Stimulated activated CD8-positive, alpha-beta memory T cell treated with anti-CD3 and anti-CD28 coated beads, Interleukin-4, amount 100 ng/mL, for 1 hour (primary cell): ENCODE measurements at places on chromosomes 4 and X.

GRCh38 chrX:56498756-56499155 is 64.7 kb upstream of the UBQLN2 start:
- DNase-seq, result no peak

- DNase-seq, result no peak
These were observed 109.5 kb upstream of the MYOZ2 start for GRCh38 chr4:119025916-119026661.

GRCh38 chrX:22206781-22207180 is 65.9 kb upstream of the CBLL2 start:
- DNase-seq, result no peak

DNA sequence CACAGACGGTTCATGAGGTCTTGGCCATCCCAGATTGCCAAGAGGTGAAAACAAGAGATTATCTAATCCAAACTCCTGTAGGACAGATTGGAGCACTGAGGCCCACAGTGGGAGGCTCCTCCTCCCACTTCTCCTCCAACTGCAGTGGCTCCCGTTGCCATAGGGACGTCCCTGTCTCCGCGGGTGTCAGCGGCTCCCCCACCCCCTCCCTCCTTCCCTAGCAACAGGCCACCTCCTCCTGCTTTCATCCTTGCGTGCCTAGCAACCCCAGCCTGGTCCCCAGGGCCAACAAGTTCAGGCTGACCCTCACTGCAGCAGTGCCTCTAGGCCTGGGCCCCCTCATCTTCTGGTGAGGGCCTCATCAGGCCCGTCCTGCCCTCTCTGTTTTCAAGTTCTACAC is 6.8 kb upstream of the IQSEC2 start:
- DNase-seq, result no peak

- DNase-seq, result no peak
These were observed 124.5 kb downstream of the CFAP299 start for GRCh38 chr4:80459918-80460473.
